Common myeloid progenitor, CD34-positive (primary cell): ENCODE measurements at places on chromosomes 11 and 22.
A peak's percentile ranks its signal among the peaks of the same experiment; 100 is the strongest.

DNA sequence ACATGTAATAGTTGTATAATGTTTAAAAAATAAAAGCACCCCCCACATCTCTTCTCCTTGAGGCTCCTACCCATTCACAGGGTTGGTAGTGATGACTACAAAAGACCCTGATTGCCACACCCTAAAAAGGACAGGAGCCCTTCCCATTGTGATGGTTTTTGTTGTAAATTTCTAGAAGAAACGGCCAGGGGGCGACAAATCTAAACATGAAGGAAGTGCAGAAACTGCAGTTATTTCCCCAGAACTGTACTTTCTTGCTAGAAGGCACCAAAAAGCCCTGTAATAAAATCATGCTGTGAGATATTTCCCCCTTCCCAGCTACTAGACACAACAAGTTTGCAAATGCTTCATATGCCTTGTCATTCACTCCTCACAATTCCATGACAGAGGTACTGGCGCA lies 10.8 kb downstream of the PRR5L start:
- peak; percentile 74 for DNase-seq

GRCh38 chr22:30602049-30602448 lies 4.9 kb upstream of the TCN2 start:
- peak; percentile 75 for DNase-seq

DNA sequence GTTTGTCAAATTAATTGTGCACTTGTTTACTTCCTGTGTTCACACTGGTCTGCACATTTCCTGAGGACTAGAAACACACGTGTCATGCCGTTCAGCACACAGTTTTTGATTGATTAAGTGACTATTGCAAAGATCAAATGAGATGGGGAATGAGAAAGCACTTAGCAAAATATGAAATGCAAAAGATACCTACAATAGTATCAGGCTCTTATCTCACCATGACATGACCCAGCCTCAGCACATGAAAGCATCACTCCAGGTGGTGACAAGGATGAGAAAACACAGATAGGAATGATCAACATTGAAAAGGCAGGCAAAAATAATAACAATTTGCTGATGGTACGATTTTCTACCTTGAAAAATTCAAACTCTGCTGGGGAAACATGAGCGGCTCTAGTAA lies 42.1 kb upstream of the TP53I11 start:
- DNase-seq: no peak

- DNase-seq: no peak
These were observed 311.6 kb downstream of the MIAT start for GRCh38 chr22:26968859-26969523.

DNA sequence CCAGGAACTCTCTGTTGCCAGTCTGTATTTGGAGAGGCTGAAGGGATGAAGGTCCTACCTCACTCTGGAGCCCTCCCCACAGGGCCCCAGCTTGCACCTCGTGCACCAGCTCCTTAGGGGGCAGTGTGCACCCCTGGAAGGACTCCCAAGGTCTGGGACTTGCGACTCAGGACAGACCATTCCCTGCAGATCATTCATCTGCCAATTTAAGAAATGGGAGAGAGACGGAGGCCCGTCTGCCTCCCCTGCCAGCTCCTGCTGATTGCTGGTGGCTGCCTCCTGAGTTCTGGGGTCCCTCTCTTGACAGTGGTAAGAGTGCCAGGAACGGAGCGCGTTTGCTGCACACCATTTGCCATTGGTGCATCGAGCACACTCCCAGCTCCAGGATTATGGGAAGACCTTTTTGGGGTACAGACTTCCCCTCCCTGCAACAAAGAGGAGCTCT lies 27.4 kb upstream of the MALAT1 start:
- DNase-seq: peak; percentile 72

GRCh38 chr11:115579181-115579825 lies 75.1 kb upstream of the CADM1 start:
- no peak for DNase-seq

GRCh38 chr11:88119561-88119960 lies 55.7 kb downstream of the RAB38 start:
- DNase-seq: no peak

- DNase-seq: no peak
These were observed 13.7 kb downstream of the GRAP2 start for GRCh38 chr22:39914584-39914983.

DNA sequence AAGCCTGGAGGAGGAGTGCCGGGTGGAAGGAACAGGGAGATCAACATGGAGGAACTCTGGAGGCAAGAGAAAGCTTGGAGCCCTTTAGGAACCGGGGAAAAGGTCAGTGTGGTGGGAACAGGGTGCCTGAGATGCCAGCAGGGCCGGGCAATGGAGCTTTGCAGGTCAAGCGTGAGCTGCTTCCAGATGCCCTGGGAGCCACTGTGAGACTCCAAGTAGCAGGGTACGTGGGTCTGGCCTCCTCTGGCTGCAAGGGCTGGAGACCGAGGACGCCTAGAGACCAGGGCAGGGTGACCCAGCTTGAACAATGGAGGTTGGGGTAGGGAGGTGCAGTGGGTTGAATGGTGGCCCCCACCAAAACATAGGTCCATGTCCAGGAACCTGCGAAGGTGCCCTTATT lies 15.6 kb upstream of the EMID1 start:
- DNase-seq: no peak

- no peak for DNase-seq
These were observed 14.1 kb upstream of the B3GNT6 start for GRCh38 chr11:77019976-77020595.

- DNase-seq: no peak
These were observed 83.0 kb downstream of the INSC start for GRCh38 chr11:15197696-15198095.

GRCh38 chr11:2576111-2576510 lies 123.7 kb downstream of the KCNQ1OT1 start:
- DNase-seq: no peak

- DNase-seq: peak; percentile 95
These were observed 39.0 kb upstream of the ADA2 start for GRCh38 chr22:17258015-17258787.

DNA sequence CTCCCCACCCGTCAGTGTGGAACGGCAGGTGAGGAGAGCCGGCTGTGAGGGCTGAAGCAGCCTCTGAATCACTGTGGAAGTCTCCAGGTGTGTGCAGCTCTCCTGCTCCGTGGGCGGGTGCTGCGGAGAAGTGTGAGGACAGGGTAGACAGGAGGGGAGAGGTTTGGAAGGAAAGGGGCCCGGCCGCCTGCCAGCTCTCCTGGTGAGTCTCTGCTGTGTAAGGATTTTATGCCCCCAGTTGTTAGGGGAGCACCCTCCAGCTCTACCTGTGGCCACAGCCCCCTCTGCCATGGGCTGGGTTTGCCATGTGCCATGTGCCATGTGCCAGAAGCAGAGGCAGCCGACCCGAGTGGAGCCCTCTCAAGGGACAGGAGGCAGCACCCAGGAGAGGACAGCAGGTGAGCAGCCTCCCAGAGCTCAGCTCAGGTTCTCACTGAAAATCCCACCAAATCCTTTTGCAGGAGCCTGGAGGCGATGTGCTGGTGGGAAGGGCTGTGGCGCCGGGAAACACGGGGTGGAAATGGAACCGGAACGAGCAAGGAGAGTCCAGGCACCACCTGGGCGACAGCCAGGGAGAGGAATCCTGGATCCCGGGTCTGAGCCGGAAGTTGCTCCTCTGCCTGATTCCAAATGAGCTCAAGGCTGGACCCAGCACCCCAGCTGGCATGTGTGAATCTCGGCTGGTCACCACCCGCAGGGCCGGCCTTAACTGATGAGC lies 804.4 kb downstream of the BRD1 start:
- DNase-seq: no peak

GRCh38 chr11:3222941-3223915 lies 4.6 kb upstream of the MRGPRG start:
- peak; percentile 96 for DNase-seq

DNA sequence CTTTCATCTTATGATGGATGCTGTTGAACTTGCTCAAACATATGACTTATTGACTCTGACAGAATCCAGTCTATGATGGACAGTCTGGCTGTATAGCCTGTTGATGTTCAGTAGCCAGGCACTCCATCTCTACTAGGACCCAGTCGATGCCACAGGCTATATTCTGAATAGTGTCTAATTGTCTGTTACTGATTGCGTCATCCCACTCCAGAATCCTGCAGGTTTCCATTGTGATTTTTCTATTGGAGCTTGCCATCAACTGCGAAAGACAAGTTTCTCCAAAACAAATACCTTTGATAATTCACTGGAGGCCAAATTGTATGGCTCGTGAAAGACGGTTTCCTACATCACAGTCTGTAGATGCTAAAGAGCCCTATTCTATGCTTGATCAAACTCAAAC lies 481.7 kb upstream of the CHORDC1 start:
- DNase-seq: no peak

- no peak for DNase-seq
These were observed 85.0 kb downstream of the INSC start for GRCh38 chr11:15199693-15200092.

DNA sequence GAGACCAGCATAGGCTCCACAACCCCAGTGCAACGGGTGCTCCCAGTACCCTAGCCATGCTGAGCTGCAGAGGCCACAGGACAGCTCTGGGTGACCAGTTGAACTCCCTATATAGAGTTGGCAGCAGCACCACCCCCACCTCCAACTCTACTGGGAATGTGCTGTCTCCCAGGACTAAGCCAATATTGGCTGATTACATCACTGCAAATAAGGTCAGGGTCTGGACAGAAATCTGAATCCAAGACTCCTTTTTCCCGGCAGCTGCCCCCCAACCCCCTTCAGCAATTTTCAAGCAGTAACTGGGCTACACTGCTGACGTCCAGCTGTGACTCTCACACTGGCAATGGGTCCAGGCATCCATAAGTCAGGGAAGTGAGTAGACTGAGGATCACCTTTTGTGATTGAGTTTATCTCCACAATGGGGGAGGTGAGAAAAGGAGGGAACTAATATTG lies at the start of gene HPX:
TSS of gene HPX (minus strand) at position 82 of the 453 bp plus-strand sequence. CDS start at position 58, 24 bp downstream.
- no peak for DNase-seq

GRCh38 chr11:118658429-118659313 lies 20.8 kb downstream of the TREH start:
- peak; percentile 10 for DNase-seq

DNA sequence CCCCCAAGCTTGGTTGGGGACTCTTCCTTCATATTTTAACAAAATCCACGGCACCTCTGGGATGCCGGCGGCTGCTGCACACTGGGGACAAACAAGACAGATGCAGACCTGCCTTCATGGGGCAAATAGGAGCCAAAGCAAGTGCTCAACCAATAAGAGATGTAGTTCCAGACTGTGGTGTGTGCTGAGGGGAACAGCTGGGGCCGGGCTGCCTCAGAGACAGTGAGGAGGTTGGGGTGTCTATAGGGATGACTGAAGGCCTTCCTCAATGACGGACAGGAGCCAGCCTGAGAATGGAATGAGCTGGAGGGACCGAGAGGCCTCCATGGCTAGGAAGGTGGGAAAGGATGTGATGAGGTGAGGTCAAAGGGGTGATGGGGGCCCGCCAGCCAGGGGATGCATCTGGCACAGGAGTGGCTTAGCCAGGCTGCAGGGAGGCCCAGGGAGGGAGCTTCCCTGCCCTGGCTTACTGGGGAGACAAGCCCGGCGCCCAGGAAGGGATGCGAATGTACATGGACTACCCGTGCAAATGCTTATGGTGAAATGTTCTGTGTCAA lies 10.3 kb upstream of the CTSD start:
- DNase-seq: no peak

DNA sequence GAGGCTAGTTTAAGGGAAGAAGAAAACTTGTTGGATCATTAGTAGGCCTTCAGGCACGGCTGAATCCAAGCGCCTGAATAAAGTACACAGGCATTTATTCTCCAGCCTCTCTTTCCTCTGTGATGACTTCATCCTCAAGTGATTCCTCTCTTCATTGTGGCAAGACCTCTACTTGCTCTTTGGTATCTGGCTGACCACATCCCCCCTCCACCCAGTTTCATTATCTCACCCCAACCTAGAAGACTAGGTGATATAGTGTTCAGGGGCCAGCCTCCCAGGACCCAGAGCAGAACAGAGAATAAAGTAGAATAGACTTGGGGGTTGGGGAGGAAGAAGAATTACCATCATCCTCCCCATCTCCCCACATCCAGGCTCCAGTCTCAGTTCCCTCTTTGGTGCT lies 189.3 kb downstream of the MIAT start:
- no peak for DNase-seq

DNA sequence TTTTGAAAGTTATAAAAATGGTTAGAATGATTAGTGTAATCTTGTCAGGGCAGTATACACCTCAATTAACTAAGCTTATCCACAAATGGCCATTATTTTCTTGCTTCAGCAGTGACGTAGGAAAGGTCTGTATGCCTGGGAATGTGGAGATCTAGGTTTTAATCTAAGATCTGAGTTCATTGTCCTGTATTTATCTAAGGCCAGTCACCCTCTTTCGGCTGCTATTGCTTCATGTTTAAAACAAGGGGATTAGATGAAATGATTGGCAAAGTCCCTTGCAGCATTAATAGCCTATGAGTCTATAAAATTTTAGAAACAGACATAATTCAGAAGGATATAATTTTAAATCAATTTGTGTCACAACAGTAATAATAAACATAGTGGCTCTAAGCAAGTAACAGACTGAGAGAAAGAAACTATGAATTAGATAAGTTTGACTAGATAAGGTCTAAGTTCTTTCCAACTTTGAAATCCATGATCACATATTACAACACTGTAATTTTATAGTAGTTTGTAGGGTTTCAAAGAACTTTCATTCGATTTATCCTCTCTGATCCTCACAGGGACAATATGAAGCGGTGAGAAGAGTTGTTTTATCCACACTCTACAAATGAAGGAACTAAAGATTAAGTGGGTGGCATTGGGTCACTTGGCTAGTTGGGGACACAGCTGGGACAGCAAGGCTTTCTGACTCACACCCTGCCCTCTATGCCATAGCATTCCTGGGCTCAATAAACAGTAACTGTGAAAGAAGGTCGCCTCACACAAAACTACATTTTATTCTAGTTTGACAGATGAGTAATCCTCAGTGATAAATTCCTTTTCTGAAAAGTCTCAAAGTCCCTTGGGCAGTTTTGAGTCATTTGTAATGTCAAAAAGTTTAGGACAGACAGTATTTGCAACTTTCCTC lies 60.6 kb upstream of the RDX start:
- DNase-seq: no peak

- DNase-seq: no peak
These were observed 977.6 kb downstream of the BRD1 start for GRCh38 chr22:48849963-48850657.

GRCh38 chr11:120696597-120697218 lies 185.2 kb downstream of the GRIK4 start:
- no peak for DNase-seq

DNA sequence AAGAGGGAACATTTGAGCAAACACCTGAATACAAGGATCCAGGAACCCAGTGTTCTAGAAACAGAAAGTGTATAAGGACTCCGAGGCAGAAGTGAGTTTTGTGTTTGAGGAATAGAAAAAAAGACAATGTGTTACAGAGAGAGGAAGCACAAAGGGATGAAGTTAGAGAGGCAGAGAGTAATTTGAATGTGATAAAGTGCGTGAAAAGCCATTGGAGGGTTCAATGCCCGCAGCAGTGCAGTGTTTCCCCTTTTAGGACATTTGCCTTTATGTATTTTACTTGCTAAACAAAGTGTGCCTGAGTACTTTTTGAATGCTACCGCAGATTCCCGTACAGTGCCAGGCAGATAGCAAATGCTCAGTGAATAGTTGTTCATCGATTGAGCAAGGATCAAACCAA lies 508.5 kb downstream of the RAB38 start:
- DNase-seq: no peak

GRCh38 chr11:94938095-94939055 lies 35.0 kb downstream of the CWC15 start:
- no peak for DNase-seq
